HS-27A (cell line): ENCODE measurements at places on chromosomes 2 and 18.

- no peak for DNase-seq
These were observed 82.0 kb upstream of the NEDD4L start for GRCh38 chr18:57961876-57962505.

GRCh38 chr2:108907822-108908712 is 81.0 kb downstream of the EDAR start:
- no peak for DNase-seq

DNA sequence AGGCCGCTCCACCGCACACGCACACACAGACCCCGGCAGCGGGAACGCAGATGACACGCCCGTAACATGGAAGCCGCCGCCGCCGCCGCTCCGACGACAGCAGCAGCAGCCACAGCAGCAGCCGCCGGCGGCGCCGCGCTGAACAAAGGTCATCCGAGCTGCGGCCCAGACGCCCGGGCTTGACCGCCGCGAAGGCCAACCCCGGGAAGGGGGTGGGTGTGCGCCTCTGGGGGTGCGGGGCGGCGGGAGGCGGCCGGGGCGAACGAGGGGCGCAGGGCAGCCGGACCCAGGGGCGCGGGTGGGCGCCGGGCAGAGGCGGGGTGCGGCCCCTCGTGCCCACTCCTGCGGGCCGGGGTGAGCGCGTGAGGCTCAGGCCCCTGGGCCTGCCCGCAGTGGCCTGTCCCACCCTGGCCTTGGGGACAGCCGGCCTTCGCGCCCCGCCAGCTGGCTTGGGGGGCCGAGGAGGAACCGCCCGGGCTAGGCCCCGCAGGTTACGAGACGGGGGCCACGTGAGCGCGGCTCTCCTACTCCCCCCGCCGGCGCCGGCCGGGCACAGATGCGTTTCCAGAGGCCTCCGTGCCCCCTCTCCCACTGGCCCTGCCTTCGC is 1.0 kb upstream of the ZNF532 start:
- DNase-seq = no peak

DNA sequence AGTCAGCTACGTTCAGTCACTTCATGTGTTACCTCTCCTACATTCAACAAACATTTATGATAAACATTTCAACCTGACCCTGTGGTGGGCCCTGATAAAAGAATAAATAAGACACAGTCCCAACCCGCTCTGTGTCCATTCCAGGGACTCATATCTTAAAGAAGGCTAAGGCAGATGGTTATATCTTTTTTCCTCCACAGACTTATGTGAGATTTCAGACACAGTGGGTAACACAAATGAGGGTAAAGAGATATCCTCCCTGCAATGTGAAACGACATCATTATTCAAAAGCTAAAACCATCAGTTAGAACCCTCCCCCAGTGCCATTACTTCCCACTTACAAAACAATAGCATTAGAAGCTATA is 11.1 kb upstream of the HNRNPLL start:
- no peak for DNase-seq

DNA sequence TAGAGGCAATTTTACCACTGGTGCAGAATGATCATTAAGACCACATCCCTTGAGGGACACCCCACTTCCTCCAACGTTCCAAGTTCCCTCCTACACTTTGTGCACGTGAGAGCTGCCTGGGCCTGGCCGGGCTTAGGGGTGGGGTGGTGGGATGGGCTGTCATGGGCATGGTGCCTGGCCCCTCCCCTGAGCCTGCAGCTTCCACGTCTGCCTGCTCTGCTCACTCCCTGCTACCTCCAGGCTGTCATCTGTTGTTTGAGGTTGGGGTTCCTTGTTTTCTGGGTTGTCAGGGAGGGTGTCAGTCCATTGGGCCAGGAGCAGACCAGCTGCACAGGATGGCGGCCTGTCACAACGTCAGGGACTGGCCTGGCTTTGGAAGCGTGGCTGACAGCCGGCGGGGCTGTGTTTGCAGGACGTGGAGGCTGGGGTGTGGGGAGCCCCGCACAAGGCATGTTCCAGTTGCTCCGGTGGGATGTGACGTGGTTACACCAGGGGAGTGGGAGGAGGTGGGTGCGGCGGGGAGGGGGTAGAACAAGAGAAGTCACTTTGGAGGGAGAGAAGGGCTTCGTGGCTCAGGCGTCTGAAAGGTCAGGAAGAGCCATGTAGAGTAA is 72.3 kb downstream of the RTP5 start:
- DNase-seq = no peak

DNA sequence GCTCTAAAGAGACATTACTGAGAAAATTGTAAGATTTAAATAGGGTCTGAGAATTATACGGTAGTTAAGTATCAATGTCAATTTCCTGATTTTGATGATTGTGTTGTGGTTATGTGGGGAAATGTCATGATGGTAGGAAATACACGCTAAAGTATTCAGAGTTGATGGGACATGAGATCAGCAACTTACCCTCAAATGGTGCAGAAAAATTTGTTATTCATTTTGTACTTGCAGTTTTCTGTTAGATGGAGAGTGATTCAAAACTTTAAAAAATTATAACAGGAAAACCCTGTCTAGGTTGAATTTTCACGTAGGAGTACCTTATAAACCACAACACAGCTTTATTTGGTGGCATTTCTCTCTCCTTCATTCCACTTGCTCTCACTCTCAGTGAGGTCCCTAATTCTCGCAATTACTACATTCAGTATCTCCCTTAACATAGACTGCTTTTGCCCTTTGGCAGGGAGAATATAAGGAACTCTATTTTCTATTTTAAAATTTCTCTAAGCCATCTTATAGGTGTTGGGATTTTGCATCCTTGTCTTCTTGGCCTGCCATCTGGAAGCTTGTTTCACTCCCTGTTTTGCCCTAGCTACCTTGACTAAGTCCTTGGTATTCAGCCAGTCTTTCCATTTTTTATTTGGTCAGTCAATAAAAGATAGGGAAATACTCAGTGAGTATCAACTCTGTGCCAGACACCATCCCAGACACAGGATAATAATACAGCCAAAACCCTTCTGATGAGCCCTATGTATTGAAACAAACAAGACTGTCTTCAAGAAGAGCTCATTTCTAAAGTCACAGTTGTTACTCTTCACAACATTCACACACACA is 550.6 kb upstream of the ACVR2A start:
- DNase-seq = no peak

- DNase-seq = no peak
These were observed 60.5 kb downstream of the SOCS6 start for GRCh38 chr18:70349316-70349715.

GRCh38 chr18:79543861-79544385 is 135.7 kb upstream of the CTDP1 start:
- no peak for DNase-seq

GRCh38 chr18:42231284-42231683 is 276.2 kb downstream of the PIK3C3 start:
- DNase-seq = no peak

- DNase-seq = no peak
These were observed 31.9 kb upstream of the SLC35G4 start for GRCh38 chr18:11577271-11578112.

DNA sequence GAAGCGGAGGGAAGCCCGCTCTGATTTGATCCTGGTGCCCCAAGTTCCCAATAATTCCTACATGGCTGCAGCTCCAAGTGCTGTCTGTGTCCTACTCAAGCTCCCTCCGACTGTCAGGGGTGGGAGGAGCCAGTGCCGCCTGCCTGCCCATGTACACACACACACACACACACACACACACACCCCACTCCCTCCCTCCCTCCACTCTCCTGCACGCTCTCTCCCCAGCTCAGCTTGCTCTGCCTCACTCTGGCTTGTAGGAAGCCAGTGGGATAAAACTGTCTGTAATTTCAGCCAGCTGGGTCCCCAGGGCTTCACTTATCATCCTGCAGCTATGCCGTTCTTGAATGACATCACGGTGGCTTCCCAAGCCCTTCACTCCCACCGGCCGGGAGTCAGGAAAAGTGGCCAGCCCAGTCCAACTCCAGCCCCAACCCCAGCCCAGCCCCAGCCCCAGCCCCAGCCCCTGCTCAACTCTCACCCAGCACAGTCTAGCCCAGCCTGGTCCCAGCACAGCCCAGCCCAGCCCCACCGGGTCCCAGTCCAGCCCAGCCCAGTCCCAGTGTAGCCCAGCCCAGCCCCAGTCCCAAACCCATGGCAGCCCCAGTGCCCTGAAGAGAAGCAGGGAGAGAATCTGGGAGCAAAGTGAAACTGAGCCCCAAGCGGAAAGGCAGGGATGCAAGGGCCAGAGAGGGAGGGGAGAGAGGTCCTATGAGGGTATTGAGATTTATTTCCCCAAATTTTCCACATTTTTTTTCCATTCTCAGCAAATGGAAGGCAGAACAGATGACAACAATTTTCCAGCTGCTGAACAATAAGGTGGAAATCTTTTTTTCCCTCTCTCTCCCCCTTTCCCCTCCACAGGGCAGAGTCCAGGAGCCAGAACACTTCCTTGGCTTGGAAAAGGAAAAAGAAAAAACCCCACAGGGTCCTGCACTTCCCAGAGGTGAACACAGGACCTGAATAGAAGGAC is 144.0 kb downstream of the TNS1 start:
- DNase-seq = no peak

- no peak for DNase-seq
These were observed 181.5 kb downstream of the EN1 start for GRCh38 chr2:118665784-118666529.

DNA sequence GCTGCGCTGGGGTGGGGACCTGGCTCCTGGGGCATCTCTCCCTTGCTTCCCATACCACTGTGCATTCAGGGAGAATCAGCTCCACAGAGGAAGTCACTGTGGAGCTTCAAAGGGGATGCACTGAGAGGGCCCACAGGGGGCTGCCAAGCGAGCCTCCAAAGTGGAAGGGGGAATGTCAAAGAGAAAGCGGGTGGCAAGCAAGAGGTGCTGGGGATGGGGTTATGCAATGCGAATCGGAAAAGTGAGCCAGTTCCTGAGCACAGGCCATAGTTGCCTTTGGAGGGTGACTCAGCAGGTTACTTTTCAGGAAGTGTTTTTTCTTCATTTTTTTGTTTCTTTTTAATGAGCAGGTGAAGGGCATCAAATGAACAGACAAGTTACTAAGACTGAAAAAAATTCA is 17.6 kb downstream of the PMAIP1 start:
- no peak for DNase-seq

- DNase-seq = no peak
These were observed 232.1 kb downstream of the RBM43 start for GRCh38 chr2:151029406-151030157.

DNA sequence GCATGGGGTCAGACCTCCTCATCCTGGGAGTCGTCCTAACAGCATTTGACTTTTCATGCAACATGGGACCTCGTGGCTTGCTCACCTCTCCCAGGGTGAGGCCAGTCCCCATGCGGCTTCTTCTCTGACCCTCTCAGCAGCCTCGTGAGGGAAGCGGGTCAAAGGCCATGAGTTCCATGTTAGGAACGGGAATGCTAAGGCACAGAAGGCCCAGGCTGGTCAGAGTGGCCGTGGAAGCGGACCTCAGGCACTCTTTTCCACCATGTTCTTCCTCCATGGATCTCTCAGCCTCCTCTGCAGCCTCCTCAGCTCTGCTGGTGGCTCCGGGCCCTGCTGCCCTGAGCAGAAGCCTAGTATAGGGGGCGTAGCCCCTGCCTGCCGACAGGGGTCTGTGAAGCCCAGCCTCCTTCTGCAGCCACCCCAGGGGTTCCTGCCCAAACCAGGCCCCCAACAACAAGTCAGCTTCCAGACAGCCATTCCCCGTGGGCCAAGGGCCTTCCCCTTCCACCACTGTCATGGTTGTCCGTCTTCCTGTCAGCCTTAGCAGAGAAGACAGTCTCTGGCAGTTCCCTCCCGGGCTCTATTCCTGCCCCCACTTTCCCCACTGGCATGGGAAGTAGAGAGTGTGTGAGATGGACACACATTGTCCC is 60.0 kb upstream of the OTOF start:
- DNase-seq = no peak

DNA sequence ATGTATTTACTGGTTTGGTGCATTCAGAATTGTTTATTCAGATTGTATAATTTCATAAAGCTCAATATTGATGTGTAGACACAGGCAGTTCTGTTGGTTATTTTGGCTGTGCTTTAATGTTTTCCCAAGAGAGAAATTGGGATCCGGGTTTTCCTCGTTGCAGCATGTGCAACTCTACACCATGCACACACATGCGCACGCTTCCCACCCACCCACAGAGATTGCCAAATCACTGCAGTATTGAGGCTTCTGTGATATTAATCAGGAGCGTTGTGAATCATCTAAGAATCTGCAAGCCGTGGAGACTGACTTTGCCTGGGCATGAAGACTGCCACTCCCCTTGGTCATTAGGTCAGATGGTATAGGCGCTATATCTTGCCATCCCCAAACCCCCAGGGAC is 571.5 kb downstream of the SLC4A3 start:
- no peak for DNase-seq

DNA sequence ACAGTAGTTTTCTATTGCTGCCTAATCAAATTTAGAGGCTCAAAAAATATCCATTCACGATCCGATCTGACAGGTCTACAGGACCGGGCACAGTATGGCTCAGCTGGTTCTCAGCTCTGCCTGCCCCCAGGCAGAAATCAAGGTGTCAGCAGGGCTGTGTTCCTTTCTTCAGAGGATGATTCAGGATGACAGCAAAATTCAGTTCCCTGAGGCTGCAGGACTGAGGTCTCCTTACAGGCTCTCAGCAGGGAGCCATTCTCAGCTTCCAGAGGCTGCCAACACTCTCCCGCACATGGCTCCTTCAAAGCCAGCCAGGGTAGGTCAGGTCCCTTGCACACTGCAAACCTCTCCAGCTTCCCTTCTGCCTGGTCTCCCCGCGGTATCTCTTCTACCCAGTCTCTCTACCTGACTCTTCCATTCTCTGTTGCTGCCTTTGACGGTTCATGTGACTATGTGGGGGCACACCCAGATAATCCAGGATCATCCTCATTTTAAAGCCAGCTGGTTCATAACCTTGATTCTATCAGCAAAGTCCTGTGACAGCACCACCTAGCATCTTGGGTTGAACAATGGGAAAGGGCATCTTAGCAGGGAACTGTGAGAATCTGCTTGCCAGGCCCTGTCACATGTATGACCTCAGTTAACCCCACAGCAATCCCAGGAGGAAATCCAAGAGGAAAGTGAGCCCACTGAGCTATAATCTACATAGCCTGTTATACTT is 50.4 kb downstream of the UXS1 start:
- no peak for DNase-seq

DNA sequence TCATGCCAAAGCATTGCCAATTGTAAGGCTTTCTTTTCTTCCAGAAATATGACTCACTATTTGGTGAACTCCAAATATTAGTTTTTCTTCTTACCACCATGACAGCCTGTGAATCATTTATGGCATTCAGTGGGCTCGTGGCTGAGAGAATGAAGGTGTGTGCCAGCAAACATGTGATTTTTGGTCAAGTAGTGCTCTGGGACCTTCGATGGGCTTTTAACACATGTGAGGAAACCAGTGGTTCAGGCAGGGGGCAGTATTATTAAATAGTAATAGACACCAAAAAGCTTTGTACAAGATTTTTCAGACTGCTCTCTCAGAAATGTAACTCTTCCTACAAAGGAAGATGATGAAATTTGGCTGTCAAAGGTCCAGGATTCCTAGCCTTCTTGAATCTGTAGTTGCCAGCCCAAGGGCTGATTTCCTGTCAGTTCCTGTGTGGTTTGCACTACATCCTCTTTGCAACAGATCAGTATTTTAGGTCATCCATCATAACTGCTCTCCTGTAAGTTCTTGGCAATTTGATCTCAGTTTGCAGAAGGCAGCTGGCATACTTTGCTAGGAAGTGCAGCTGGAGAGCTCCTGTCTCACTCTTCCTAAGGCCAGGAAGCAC is 64.3 kb downstream of the BABAM2 start:
- DNase-seq = peak; percentile 85
